ENCODE measurements at places on chromosomes 2 and 18.
A peak's percentile ranks its signal among the peaks of the same experiment; 100 is the strongest.

DNA sequence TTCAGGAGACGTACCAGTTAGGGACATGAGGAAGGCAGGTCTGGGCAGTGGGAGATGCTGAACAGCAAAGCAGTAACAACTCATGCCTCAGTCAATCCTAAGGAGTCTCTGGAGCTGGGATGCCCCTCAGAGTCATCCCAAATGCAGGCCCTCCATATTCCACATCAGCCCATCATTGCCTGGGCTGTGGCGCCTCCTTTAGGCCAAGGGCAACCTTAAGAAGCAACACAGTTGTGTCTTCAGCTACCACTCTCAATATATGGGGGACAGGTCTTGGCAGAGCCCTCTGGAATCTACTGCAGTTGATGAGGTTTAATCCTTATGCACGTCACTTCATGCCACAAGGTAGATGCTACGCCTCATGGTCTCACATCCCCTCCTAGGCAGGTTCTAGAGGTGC lies 682.0 kb upstream of the RAB6C start:
- no peak overlapping the region for H3K27ac ChIP-seq
- no peaks in the 10 kb centered on the region for H3K4me1 ChIP-seq
- DNase-seq: no peak
- peaks cover 5% of the 10 kb centered on the region for H3K27me3 ChIP-seq

DNA sequence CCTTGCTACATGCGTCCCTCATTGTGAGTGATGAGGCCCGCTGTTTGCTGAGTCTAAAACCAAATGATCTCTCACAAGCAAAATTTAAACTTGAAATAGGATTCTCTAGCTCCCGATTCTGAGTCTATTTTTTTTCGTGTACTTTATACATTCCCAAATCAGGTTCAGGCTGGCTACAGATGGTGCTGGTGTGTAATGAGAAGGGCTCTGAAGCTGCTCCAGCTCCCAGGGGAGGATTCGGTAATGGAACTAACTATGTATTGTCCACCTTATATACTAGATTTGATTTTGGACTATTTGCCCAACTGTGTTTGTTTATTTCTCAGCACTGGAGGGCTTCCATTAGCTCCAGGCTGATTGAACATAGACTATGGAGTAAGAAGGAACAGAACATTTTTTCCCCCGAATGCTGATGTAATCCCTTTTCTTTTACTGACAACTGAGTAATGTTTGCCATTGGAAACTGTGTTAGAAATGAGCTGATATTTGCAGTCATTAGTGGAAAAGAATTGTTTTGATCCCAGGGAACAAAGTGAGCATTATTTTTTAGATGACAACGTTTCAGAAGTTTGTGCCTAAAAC lies 274.0 kb upstream of the FIGN start:
- no peaks in the 10 kb centered on the region for H3K36me3 ChIP-seq
- no peak for DNase-seq
- no peaks in the 10 kb centered on the region for H3K4me1 ChIP-seq
- no peaks in the 10 kb centered on the region for H3K27me3 ChIP-seq
- no peak overlapping the region for H3K27ac ChIP-seq
- H3K4me3 ChIP-seq: no peak overlapping the region

GRCh38 chr2:18445433-18446320 lies 114.8 kb downstream of the RDH14 start:
- no peak overlapping the region for H3K27ac ChIP-seq
- H3K36me3 ChIP-seq: no peaks in the 10 kb centered on the region
- peaks cover 31% of the 10 kb centered on the region for H3K27me3 ChIP-seq
- DNase-seq: no peak
- no peaks in the 10 kb centered on the region for H3K4me1 ChIP-seq

GRCh38 chr2:102065675-102066252 lies 74.0 kb downstream of the IL1R2 start:
- H3K27ac ChIP-seq: no peak overlapping the region
- peaks cover 5% of the 10 kb centered on the region for H3K4me1 ChIP-seq
- DNase-seq: no peak
- peaks cover 9% of the 10 kb centered on the region for H3K36me3 ChIP-seq
- H3K27me3 ChIP-seq: peaks cover 33% of the 10 kb centered on the region

GRCh38 chr2:234446404-234447076 lies 50.3 kb downstream of the ARL4C start:
- H3K27ac ChIP-seq: peak overlapping the region; percentile 98
- H3K27me3 ChIP-seq: no peaks in the 10 kb centered on the region
- peak; percentile 81 for DNase-seq
- peak overlapping the region; percentile 75 for H3K4me3 ChIP-seq
- peaks cover 25% of the 10 kb centered on the region for H3K36me3 ChIP-seq

DNA sequence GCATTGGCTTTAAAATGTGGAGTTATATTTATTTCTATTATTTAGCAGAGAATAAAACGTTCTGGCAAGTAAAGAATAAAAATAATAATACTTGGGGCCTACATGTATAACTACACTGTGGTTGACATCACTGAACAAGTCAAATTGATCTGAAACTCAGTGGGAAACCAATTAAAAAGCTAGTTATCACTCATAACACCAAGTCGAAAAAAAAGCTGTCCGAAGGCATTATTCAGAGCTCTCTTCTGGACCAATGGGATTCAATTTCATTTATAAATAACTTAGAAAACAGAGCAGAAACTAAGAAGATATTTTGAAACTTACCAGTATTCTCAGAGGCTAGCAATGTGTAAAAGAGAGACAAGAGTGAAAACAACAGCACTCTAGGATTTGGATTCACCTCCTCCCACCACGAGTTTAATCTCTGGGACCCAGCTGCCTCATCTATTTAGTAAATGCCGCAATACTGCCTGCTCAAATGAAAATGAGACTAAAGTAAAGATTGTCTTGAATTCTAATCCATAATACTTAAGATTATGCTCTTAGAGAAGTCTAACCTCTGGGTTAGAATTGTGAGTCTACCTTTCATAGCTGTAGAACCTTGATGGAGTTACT lies 128.4 kb downstream of the NBAS start:
- DNase-seq: no peak
- H3K4me3 ChIP-seq: no peak overlapping the region
- no peak overlapping the region for H3K27ac ChIP-seq
- peaks cover 3% of the 10 kb centered on the region for H3K36me3 ChIP-seq

GRCh38 chr18:80185545-80185944 lies 61.8 kb downstream of the PARD6G start:
- H3K27ac ChIP-seq: no peak overlapping the region
- H3K4me1 ChIP-seq: peaks cover 9% of the 10 kb centered on the region
- no peak for DNase-seq
- H3K27me3 ChIP-seq: peaks cover 15% of the 10 kb centered on the region
- peaks cover 3% of the 10 kb centered on the region for H3K36me3 ChIP-seq

DNA sequence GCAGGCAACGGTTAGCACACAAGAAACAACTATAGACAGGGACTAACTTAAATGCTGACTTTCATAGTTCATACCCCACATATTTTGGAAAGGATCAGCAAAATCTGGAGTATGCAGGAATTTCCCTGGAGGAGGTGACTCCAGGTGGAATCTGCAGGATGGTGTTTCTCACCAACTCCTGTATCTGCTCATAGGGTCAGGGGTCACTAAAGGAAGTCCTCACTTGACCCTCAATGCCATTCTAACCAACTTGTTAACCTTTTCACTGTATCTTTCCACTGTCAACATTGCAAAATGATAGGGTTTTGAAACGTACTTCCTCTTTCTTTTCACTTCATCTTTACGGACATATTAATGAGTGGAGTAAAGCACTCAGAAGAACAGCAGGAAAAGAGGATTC lies 207.0 kb upstream of the CXCR4 start:
- no peak overlapping the region for H3K27ac ChIP-seq
- no peaks in the 10 kb centered on the region for H3K27me3 ChIP-seq
- peaks cover 24% of the 10 kb centered on the region for H3K4me1 ChIP-seq
- H3K4me3 ChIP-seq: peak overlapping the region; percentile 54
- no peak for DNase-seq
- peaks cover 15% of the 10 kb centered on the region for H3K36me3 ChIP-seq

GRCh38 chr2:15242936-15243461 lies 318.1 kb downstream of the NBAS start:
- peaks cover 3% of the 10 kb centered on the region for H3K36me3 ChIP-seq
- DNase-seq: no peak
- H3K27ac ChIP-seq: peak overlapping the region; percentile 6
- peaks cover 20% of the 10 kb centered on the region for H3K4me1 ChIP-seq

DNA sequence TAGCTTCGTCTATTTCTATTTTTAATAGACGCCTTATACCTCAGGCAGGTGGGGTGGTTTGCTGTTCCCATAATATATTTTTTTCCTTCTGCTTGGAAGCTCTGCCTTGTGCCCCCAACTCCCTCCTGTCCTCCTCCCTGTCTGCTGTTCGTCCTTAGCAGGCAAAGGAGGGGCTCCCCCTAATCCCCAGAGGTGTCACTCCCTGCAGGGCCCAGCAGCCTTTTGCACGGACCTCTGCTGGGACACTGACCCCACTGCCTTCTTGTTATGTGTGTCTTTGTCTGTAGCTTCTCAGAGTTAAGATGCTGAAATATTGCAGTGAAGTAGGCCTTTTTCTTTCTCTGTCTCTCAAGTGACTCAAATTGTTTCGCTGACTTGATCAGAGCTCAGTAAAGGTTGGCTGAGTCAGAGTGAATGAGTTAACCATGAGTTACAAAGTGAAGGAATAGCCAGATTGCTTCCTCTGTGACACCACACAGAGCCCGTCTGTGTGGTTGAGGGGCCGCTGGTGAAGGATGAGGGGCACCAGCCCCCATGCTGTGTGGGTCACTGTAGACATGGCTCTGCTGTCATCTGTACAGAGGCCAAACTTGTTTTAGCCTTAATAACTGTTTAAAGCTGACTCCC lies 47.7 kb downstream of the PRKCE start:
- H3K27ac ChIP-seq: peak overlapping the region; percentile 69
- H3K36me3 ChIP-seq: peaks cover 3% of the 10 kb centered on the region
- H3K4me1 ChIP-seq: peaks cover 19% of the 10 kb centered on the region

DNA sequence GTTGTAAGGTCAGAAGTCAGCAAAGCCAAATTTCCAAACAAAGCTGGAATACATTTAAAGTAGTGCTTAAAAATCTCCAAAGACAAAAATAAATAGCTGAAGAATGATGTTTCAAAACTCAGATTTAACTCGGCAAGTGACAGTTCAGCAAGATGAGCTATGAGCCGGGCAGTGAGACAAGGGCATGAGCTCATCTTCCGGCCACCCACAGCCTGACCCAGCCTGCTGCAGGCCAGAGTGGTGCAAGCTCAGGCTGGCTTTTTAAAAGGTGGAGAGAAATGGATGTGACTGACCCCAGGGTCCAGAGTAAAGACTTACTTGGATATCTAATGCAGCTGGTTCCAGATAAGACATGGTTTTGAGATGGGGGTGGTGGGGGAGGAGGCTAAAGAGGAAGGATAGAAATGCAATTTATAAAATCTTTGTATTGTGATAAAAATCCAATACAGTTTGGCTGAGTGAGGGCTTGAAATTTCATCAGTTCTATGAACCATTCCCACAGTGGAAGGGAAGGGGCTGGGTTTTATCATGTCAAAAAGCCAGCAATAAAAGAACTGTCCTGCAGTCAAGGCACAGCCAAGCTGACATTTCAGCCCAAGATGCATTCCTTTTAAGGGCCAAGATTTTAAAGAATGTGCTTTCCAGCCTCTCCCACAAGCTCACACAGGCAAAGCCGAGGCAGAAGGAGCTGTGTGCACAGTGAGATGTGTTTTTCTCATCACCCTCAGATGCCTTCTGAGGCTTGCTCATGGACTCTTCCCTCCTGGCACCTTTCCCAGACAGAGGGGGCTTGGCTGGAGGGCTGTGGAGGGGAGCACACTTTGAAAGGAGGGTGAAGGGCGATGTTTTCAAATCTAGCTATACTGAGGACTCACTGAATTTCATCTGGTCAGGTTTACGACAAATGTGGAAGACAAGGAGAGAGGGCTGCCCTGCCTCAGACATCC lies 97.9 kb upstream of the KLHL29 start:
- DNase-seq: no peak
- H3K27me3 ChIP-seq: no peaks in the 10 kb centered on the region
- no peaks in the 10 kb centered on the region for H3K36me3 ChIP-seq
- no peak overlapping the region for H3K27ac ChIP-seq

GRCh38 chr2:119678021-119678656 lies 862 bp upstream of the TMEM177 start:
- DNase-seq: no peak
- H3K27me3 ChIP-seq: no peaks in the 10 kb centered on the region
- peaks cover 12% of the 10 kb centered on the region for H3K36me3 ChIP-seq
- peaks cover 20% of the 10 kb centered on the region for H3K4me1 ChIP-seq
- H3K27ac ChIP-seq: peak overlapping the region; percentile 94

DNA sequence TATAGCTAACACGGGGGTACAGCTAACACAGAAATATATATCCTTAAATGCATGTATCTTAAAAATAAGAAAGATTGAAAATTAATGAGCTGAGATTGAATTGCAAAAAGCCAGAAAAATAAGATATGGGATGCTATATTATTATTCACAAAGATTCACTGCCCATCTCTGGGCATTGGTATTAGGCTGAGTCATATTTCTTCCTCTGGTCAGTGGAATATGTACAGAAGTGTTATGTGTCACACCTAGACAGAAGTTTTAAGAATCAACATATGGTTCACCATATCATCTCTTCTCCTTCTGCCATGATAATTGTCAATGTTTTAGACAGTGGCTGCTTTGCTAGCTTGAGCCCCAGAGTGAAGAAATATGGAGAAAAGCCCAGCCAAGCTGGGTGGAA lies 14.0 kb upstream of the MCFD2 start:
- H3K4me3 ChIP-seq: no peak overlapping the region
- DNase-seq: no peak
- no peaks in the 10 kb centered on the region for H3K36me3 ChIP-seq
- no peaks in the 10 kb centered on the region for H3K27me3 ChIP-seq
- H3K4me1 ChIP-seq: peaks cover 2% of the 10 kb centered on the region

DNA sequence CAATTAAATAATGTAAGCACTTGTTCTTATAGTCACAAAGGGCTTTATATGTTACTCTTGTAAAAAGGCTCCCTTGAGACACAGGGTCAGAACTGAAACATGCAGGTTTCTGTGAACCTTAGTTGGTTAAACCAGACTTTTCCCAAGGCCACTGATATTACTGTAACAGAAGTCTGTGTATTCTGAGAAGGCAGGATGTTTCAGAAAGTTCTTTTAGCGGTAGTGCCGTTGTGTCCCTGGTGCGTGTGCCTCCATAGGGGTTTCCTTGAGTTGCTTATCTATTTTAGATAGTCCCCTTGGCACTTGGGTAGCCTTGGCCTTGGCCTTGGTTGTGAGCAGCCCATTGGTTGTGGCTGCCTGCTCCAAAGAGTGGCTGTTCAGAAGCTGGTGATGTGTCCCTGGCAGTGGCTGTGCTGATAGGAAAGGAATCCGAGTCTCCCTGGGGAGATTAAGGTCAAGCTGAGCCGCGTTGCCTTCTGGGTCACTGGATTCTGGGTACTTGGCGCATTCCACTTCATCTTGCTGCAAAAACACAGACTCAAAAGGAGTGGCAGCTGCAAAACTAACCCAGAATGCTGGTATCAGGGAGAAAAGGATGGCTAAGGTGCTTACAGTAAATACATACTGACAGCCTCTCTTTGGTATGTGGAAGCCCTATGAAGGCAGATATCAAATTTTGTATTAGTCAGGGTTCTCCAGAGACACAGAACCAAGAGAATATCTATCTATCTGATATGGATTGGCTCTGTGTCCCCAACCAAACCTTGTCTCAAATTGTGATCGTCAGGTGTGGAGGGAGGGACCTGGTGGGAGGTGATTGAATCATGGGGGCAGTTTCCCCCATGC lies 69.7 kb downstream of the FHOD3 start:
- no peak for DNase-seq
- no peak overlapping the region for H3K27ac ChIP-seq
- H3K4me1 ChIP-seq: peaks cover 2% of the 10 kb centered on the region
- H3K27me3 ChIP-seq: peaks cover 29% of the 10 kb centered on the region
- no peak overlapping the region for H3K4me3 ChIP-seq
